KG1 (cell line): ENCODE measurements at places on chromosomes 1 and 21.

DNA sequence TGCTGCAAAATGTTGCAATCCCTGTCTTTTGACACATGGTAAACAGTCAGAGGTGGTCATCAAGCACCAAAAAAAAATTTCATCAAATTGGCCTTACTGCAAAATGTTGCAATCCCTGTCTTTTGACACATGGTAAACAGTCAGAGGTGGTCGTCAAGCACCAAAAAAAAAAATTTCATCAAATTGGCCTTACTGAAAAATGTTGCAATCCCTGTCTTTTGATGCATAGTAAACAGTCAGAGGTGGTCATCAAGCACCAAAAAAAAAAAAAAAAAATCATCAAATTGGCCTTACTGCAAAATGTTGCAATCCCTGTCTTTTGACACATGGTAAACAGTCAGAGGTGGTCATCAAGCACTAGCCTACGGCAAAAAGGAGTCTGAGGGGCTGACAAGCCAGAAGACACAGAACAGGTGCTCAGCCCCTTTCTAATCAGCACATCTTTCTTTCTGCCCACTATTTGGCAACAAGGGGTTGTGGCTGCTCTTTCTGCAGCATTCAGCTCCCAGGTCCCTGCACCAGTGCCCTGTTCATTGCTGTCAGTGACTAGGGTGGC, 223.8 kb downstream of the KCNH1 start:
- DNase-seq = no peak

DNA sequence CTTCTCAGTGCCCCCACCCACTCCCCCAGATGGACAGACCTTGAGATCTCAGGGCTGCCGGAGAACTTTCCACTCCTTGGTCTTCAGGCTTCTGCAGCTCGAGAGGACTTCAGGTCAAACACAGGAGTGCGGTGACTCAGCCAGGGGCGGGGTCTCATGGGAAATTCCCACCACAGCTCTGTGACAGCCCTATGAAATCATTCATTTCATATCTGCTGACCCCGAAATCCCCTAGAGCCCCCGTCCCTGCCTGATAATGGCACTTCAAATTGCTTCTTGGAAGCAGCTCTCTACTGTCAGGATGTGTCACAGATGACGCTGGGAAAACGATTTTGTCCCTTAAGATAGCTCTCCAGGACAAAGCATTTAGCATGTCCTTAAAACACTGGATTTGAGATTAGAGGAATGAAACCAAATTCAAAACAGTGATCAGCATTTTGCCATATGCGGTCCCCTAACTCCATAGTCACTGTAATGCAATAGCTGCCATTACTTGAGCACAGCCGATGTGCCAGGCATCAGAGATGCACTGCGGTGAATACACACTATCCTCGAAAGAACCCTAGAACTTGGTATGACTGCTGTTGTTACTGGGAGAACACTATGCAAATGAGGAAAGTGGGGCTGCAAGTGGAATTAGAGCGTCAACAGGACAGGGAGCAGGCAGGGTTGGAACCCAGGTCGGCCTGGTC, at the start of gene TNFRSF9:
TNFRSF9 (minus strand) TSS at position 95 of the 692 bp plus-strand sequence. CDS start 845 bp downstream, outside the sequence.
- DNase-seq = no peak

- no peak for DNase-seq
Observed at GRCh38 chr21:41360072-41360821, 1.6 kb upstream of the MX2 start.

DNA sequence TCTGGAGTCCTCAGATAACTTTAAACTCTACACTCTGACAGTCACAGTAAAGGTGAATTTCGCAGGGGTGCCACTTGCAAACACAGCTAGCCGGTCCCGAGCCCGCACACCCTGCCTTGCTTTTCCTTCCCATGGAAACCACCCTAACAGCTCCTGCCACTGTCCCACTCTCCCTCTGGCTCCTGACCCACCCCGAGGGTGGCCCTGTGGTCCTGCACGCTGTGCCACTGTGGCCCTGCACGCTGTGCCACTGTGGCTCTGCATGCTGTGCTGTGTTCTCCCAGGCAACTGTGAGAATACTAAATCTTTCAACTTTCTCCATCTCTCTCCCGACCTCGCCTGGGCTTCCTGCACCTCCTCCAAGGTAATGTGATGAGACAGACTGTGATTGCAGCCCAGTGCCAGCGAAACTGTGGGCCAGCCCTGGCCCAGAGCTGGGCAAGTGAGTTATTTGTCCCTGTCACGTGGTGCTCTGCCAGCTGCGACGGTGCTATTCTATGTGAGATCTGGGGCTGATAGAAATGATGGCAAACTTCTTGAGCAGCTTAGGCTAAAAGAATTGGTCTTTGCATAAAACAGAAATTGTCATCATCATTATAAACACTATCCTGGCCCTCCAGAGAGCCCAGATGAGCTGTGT, 63.4 kb upstream of the TARBP1 start:
- no peak for DNase-seq

- no peak for DNase-seq
Observed at GRCh38 chr1:44354268-44354839, 703 bp downstream of the ERI3 start.

GRCh38 chr1:35585281-35585680, 12.2 kb downstream of the TFAP2E start:
- no peak for DNase-seq

- DNase-seq = no peak
Observed at GRCh38 chr1:22328331-22329147, 123.1 kb upstream of the ZBTB40 start.

- DNase-seq = no peak
Observed at GRCh38 chr1:52296345-52296744, 69.7 kb downstream of the CC2D1B start.

GRCh38 chr1:38026592-38027200, 14.2 kb downstream of the UTP11 start:
- no peak for DNase-seq

- no peak for DNase-seq
Observed at GRCh38 chr1:21764615-21765423, 18.1 kb downstream of the USP48 start.

DNA sequence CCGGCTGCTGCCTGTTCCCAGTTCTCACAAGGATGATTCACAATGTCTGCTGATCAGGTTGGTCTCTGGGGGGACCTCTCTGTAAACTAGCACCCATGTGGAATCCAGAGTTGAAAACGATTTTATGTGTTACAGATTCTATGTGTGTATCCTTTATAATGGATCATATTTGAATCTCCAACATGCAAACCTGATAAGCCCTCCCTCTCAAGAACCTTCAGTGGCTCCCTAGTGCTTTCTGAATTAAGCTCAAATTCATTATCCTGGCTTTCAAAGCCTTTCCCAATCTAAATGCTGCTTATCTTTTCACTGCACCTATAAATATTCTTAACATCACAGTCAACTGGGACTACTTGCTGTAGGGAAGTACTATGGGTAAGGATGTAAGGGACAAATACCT, 166.8 kb upstream of the USP24 start:
- no peak for DNase-seq

DNA sequence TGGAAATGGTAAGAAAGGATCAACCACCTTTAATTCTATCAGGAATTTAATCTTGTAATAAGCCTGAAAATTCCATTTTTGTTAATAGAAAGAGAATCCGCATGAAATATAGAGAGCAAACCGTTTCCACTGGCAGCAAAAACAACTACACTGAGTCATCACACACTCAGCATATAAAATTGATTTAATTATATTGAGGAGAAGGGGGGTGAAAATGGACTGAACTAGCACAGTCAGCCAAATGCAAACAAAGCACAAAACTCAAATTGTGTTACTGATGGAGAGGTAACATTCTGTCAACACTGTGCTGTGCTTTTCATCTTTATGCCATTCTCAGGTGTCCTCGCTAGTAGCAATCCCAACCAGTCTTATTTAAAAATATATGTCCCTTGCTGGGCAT, 1583.9 kb downstream of the MRPL39 start:
- DNase-seq = no peak
